ENCODE measurements at places on chromosomes 11 and 22. TPM values are rescaled to one million over a fixed set of nuclear protein-coding genes. Genes with fewer than 3 reads are reported as not detected.

The B3GAT1 gene
- 1.9 TPM for total RNA-seq

The NXPE1 gene
- total RNA-seq = not detected

The SLC37A2 gene
- 1.3 TPM for total RNA-seq

The HEPHL1 gene
- total RNA-seq = not detected

The MRPL48 gene
- total RNA-seq = 23.8 TPM

The SEC14L3 gene
- not detected for total RNA-seq

The RBM4 gene
- total RNA-seq = 151 TPM

The F2 gene
- 0.57 TPM for total RNA-seq

The POLD3 gene
- total RNA-seq = 7.5 TPM

The SLCO2B1 gene
- total RNA-seq = 2.6 TPM

The INTS4 gene
- total RNA-seq = 35.0 TPM

The C11orf24 gene
- 79.8 TPM for total RNA-seq

The STK33 gene
- total RNA-seq = 8.1 TPM

The IMMP1L gene
- total RNA-seq = 17.2 TPM

The VWCE gene
- 17.7 TPM for total RNA-seq

The TST gene
- 32.2 TPM for total RNA-seq

- no peaks in the 10 kb centered on the region for H3K36me3 ChIP-seq
- no peak overlapping the region for H3K4me3 ChIP-seq
- H3K4me1 ChIP-seq = no peaks in the 10 kb centered on the region
- H3K27me3 ChIP-seq = peaks cover 21% of the 10 kb centered on the region
- H3K27ac ChIP-seq = no peak overlapping the region
- no peak for DNase-seq
Measured at GRCh38 chr11:44848203-44848962, 102.3 kb downstream of the TP53I11 start.

- H3K27me3 ChIP-seq = no peaks in the 10 kb centered on the region
- H3K4me3 ChIP-seq = no peak overlapping the region
- DNase-seq = no peak
- H3K4me1 ChIP-seq = peaks cover 10% of the 10 kb centered on the region
Measured at GRCh38 chr11:65530157-65530496, 5.2 kb downstream of the SCYL1 start.

- DNase-seq = no peak
- no peaks in the 10 kb centered on the region for H3K27me3 ChIP-seq
- no peak overlapping the region for H3K27ac ChIP-seq
- no peak overlapping the region for H3K4me3 ChIP-seq
- no peaks in the 10 kb centered on the region for H3K36me3 ChIP-seq
Measured at GRCh38 chr11:100573911-100574513, 113.1 kb upstream of the ARHGAP42 start.

- DNase-seq = no peak
- H3K4me3 ChIP-seq = peak overlapping the region; percentile 74
- peaks cover 10% of the 10 kb centered on the region for H3K4me1 ChIP-seq
- H3K27ac ChIP-seq = no peak overlapping the region
- no peaks in the 10 kb centered on the region for H3K36me3 ChIP-seq
Measured at GRCh38 chr11:67392183-67392715, 463 bp downstream of the RAD9A start.

DNA sequence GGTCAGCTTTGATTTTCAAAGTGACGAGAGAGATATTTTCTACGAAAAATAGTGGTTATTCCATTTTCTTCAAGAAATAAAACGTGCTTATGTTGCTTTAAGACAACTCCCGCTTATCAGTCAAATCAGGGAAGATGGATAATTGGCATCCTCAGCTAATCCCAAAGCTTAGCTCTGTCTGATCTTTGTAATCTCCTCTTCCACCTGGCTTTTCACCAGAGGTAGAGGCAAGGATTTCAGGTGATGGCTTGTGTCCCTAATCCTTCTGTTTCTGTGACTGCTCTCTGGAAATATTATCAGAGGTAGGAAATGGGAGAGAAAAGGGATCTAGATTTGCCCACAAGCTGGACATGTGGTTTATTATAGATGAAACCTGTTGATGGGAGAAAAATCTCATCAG lies 78.9 kb downstream of the DBX1 start:
- H3K36me3 ChIP-seq = peaks cover 19% of the 10 kb centered on the region
- no peak overlapping the region for H3K27ac ChIP-seq
- DNase-seq = no peak
- no peaks in the 10 kb centered on the region for H3K4me1 ChIP-seq

DNA sequence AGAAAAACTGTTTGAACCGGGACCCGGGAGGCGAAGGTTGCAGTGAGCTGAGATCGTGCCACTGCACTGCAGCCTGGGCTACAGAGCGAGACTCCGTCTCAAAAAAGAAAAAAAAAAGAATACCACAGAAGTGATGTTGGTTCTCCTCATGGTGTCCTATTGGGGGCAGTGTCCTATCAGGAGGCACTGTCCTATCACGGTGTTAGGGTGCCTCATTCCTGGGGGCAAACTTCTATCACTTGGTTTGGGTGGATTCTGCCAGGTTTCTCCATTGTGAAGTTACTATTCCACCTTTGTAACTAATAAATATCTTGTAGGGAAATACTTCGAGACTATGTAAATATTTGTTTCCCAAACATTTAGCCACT lies 19.6 kb downstream of the PRR14L start:
- peaks cover 6% of the 10 kb centered on the region for H3K36me3 ChIP-seq
- no peak overlapping the region for H3K4me3 ChIP-seq
- no peak for DNase-seq
- H3K27me3 ChIP-seq = no peaks in the 10 kb centered on the region

- no peaks in the 10 kb centered on the region for H3K27me3 ChIP-seq
- H3K4me1 ChIP-seq = peaks cover 3% of the 10 kb centered on the region
- DNase-seq = no peak
Measured at GRCh38 chr11:123250892-123251656, 56.0 kb upstream of the CLMP start.

GRCh38 chr11:32115446-32115845 lies 24.6 kb downstream of the RCN1 start:
- H3K36me3 ChIP-seq = no peaks in the 10 kb centered on the region
- no peak for DNase-seq
- H3K4me3 ChIP-seq = no peak overlapping the region

DNA sequence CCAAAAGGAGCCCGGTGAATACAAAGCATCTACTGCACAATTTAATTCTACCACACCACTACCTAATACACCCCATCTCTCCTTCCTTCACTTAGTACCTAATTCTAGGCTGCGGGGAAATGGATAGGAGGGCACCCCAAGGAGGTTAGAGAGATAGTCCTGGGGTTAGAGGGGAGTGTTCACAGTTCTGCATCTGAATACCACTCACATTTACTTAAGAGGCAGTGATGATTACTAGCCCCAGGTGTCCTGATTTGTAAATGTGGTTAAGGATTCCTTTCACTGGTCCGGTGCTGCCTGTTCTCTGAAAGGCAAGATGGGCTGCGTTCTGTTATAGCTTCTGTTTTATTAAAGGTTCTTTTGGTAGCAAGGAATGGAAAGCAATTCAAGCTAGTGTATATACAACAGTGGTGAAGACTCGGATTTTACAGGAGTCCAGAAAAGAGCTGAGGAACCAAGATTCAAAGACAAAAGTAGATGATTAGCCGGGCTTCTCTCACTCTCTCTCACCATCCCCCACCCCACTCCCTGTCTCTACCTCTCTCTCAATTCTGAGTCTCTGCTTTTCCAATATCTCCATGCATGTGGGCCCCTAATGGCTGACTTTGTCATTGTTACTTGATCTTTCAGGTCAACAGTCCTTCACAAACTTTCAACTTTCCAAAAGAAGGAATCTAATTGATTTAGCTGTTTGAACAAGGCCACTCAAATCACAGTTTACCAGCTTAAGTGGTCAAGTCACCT lies 8.7 kb upstream of the KCNA4 start:
- no peak overlapping the region for H3K27ac ChIP-seq
- H3K36me3 ChIP-seq = no peaks in the 10 kb centered on the region

DNA sequence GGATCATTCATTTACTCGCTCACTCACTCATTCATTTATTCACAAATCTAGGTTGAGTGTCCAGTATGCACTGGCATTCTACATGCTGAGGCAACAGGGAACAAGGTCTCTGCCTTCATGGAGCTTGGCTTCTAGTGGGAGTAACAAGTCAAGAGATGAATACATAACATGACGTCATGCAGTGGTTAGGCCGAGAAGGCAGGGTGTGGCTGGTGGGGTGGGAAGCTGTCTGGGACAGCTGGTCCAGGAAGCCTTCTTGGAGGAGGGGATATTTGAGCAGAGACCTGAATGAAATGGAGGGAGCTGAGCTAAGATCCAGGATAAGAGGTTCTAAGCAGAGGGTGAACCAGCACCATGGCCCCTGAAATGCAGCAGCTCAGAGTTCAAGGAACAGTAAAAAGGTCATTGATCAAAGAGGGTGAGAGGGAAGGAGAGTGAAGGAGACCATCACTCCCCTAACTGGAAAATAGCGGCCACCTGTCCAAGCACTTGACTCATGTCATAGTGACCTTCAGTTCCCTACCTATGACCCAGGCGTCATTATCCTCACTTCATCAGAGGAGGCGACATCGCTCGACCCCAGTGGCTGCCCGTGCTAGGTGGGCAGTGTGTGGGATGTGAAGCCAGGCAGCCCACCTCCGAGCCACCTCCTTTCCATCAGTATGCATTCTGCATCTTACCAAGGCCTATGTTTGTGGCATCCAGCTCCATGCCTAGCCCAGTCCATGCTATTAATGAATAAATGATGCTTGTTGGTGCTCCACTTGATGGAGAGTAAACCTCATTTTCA lies 105.0 kb downstream of the TSPAN18 start:
- H3K4me1 ChIP-seq = no peaks in the 10 kb centered on the region
- peaks cover 21% of the 10 kb centered on the region for H3K27me3 ChIP-seq
- no peak for DNase-seq
- H3K36me3 ChIP-seq = no peaks in the 10 kb centered on the region
- no peak overlapping the region for H3K4me3 ChIP-seq

GRCh38 chr11:11513422-11513821 lies 108.4 kb downstream of the GALNT18 start:
- no peaks in the 10 kb centered on the region for H3K4me1 ChIP-seq
- H3K36me3 ChIP-seq = no peaks in the 10 kb centered on the region
- peaks cover 8% of the 10 kb centered on the region for H3K27me3 ChIP-seq
- no peak for DNase-seq

- peaks cover 33% of the 10 kb centered on the region for H3K4me1 ChIP-seq
- H3K36me3 ChIP-seq = peaks cover 5% of the 10 kb centered on the region
- DNase-seq = no peak
- no peak overlapping the region for H3K27ac ChIP-seq
Measured at GRCh38 chr22:29700900-29701154, 19.0 kb upstream of the CABP7 start.

- no peaks in the 10 kb centered on the region for H3K27me3 ChIP-seq
- peaks cover 8% of the 10 kb centered on the region for H3K36me3 ChIP-seq
- H3K4me3 ChIP-seq = no peak overlapping the region
Measured at GRCh38 chr22:30301995-30302809, 12.9 kb upstream of the CASTOR1 start.

DNA sequence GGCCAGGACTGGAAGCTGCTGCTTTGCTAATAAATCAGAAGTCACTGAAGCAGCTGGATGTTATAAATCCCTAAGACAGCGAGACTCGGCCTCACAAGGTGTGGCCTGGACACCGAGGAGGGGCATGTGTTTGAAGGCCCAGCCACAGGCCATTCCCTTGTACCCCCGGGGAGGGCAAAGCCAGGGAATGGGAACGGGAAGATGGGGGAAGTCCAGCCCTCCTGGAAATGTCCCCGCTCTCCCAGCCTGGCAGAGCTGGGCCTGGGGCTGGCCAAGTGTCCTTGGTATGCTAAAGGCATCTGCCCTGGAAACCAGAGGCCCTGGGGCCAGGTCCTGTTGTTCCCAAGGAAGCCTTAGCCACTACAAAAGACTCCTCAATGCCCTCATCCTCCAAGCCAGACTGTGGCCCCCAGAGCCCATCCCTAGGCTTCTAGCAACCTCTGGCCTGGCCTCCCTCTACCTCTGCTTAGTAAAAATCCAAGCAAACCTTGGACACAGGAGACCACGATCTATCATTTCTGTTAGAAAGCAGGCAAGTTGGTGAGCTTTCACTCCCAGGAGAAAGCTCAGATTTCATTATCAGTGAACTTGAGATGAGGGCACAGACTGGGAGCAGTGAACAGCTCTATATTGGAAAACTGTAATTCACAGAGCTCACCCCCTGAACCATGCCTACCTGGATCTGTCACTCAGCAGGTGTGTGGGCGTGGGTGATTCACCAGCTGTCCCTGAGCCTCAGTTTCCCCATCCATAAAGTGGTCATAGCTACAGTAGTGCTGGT lies 11.0 kb downstream of the CHST1 start:
- DNase-seq = no peak
- no peaks in the 10 kb centered on the region for H3K27me3 ChIP-seq
- peaks cover 15% of the 10 kb centered on the region for H3K4me1 ChIP-seq
- H3K4me3 ChIP-seq = no peak overlapping the region
- no peak overlapping the region for H3K27ac ChIP-seq

DNA sequence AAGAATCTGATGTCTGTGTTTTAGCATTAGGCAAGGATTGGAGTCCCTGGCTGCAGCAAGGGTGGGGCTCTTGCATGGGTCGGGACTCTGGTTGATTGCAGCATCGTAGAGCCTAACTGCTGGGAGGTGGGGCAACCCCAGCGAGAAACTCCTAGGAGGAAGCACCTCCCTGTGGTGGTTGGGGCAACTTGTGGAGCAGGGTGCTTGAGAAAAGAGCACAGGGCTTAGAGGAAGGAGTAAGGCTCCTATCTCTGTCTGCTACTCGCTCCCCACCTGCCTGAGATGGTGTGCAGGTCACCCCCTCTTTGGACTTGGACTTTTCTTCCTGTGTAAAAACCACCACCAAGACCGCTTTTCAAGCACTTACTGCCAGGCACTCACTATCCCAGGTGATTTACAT lies 15.6 kb downstream of the SREBF2 start:
- no peaks in the 10 kb centered on the region for H3K27me3 ChIP-seq
- H3K36me3 ChIP-seq = peaks cover under 1% of the 10 kb centered on the region
- no peak for DNase-seq
- no peak overlapping the region for H3K4me3 ChIP-seq

DNA sequence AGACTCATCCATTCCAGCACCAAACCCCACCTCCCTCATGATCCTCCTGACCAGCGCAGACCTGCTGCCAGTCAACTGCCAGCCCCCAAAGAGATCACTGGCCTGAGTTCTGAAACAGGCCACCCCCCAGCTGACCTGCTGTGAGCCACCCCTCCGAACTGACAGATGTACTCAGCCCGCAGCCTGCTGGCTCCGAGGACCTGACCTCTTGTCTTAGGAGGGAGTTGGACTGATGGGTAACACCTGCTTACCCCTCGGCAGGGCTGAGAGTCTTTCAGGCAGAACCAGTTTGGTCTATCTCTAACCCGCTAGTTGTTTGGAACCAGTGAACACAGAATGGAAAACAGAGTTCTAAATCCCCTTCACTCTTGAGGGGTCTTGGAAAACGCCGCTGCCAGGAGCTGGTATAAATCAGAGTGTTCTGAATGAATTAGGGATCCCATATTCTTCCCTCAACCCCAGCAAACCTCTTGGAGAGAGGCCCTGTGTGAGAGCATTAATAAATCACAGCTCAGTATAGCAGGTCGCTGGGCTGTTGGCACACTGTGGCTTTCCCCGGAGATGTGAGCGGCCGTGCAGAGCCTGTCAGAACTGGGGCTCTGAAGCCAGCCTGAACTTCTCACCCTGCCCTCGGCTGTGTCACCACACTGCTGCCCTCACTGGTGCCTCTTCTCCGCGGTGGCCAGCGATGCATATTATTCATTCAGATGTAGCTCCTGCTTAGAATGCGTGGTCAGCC lies 165.1 kb upstream of the NCAM1 start:
- no peak overlapping the region for H3K27ac ChIP-seq
- no peaks in the 10 kb centered on the region for H3K36me3 ChIP-seq
- H3K4me1 ChIP-seq = peaks cover 8% of the 10 kb centered on the region
- H3K27me3 ChIP-seq = no peaks in the 10 kb centered on the region
- H3K4me3 ChIP-seq = no peak overlapping the region
- DNase-seq = peak; percentile 22
